ENCODE measurements at places on chromosomes 4 and X.

DNA sequence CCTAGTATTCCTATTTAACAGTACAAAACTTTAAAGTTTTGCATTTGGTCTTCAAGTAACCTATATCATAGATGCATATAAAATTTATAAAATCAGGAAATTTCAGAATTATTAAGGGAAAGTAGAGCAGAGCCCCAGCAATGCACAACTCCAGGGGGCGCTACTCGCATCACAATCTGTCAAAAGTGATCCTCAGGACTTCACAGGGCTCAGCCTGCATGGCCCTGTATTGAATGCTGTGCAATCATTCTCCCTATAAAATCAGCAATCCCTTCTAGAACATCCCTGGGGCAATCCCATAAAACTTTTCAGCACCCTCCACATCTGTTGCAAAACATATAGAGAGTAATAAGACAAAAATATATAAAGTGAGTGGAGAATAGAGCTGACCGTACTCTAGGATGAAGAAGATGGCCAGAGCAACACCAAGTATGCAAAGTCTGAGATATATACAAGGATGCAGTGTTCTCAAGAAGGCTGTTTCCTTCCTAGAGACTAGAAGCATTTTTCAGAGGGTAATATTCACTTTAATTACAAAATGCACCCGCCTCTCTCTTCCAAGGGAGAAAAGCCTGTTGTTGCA, 12.5 kb upstream of the PPARGC1A start:
- DNase-seq, result no peak

DNA sequence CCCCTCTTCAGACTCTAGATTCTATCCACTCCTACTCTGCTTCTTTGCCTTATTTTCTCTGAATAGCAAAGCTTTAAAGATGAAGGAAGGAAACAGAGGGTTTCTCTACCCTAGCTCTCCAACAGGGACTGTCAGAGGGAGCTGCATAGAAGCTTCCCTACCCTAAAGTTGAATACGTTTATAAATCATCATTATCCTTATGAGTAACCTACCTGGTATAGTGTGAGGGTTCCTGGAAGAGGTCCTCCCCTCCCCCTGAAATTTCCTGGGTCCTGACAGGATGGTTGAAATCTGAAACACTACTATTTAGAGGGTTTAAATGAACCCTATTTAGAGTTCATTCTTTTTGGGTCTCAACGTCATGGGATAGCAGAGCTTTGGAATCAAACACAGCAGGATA, 187.0 kb upstream of the RBPJ start:
- DNase-seq, result no peak

DNA sequence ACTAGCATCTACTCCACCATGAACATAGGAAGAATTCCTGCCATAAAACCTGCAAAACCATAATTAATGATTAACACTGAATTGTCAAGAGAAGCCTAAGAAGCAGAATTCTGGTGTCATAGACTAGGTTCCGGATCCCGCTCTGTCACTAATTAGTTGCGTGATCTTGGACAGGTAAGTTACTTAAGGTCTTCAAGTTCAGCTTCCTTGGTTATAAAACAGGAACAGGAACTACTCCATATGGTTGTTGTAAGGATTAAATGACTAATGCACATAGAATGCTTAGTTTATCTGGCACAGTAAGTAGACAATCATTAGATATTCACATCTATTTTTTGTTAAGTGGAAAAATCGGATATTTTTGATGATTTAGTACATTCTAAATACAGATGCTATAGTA, 14.3 kb downstream of the G3BP2 start:
- DNase-seq, result no peak

DNA sequence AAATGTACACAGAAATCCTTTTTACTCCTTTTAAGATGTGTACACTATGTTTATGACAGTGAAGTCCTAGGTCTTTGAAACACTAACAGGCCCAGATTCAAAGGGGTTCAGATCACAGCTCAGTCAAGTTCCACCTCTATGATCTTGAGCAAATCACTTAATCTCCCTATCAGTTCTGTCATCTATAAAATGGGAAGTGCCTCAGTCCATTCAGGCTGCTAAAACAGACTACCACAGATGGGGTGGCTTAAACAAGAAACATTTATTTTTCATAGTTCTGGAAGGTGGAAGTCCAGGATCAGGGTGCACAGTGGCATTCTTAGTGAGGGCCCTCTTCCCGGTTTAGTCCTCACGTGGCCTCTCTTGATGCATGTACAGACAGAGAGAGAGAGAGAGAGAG, 117.1 kb downstream of the CORIN start:
- DNase-seq, result no peak

- no peak for DNase-seq
These were observed 50.5 kb downstream of the DCHS2 start for GRCh38 chr4:154441124-154441523.

- DNase-seq, result no peak
These were observed 67.1 kb downstream of the DOCK11 start for GRCh38 chrX:118562582-118563164.

DNA sequence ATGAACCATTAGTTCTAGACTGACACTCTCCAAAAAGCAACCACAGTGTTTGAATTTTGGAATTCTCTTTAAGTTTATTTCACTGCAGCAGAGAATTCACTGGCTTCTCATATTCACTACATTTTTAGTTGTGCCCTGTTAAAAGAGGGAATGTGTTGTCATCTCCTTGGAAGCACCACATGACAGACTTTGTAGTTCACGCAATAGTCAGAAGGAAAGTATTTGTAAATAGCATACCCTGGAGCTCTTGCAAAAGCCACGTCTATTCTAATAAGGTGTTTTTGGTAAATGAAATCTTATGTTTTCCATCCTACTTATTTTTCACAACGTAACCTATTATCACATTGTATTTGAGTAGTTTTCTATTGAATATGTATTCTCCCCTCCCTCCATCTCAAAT, 25.8 kb downstream of the DOCK11 start:
- no peak for DNase-seq

- DNase-seq, result no peak
These were observed 19.7 kb downstream of the TMEM131L start for GRCh38 chr4:153485860-153486259.

DNA sequence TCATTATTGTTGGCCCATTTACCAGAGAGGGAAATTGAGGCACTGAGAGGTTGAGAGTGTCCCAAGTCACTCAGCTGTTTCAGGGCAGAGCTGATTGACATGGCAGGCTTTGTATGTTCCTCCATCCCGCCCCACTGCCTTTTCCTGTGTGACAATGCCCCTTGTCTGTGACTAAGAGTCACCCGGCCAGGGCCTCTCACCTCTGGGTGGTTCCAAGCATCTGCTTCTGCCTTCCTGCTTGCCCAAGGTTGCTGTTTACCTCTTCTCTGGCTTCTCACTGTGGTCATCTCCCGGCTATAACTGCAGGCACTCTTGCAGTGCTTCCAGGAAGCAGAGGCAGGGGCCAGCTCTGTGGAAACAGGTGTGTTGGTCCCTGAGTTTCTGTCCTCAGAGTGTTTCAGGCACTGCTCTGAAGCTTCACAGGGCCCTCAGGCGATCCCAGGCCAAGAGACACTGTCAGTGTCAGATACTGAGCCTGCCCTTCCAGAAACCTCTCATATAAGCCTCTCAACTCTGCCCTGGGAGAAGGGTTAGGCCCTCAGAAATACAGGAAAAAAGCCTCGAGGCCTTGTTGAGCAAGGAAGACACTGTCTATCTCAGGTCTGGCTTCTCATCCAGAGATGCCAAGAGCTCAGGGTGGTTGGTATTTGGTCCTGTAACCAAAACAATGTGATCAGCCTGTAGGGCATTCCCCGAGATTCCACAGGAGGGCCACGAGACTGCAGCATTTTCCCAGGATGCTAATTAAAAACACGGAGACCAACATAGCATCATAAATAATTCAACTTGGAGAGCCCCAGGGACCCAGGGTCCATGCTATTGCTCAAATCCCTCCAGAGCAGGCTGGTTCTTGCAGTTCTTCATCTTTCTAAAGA, 42.0 kb upstream of the PROM1 start:
- DNase-seq, result no peak

DNA sequence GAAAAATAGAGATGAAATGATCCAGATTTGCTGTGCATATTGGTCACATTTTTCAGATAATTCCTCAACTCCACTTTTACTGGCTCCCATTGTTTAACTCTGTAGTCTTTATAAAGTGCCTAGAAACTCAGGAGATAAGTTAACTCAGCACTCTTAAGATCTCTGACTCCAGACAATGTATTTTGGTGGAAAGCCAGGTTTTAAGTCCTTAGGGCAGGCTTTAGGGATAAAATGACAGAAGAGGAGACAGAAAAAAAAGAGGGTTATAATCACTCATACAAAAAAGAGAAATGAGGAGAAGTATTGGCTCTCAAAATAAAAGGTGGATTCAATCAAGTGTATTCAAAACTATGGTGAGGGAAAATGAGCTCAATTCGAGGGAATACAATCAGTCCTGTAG, 674.8 kb upstream of the INTU start:
- no peak for DNase-seq

Data from activated CD4-positive, alpha-beta T cell treated with anti-CD3 and anti-CD28 coated beads for 1 hour (primary cell).